ENCODE measurements at places on chromosomes 7 and 10.

DNA sequence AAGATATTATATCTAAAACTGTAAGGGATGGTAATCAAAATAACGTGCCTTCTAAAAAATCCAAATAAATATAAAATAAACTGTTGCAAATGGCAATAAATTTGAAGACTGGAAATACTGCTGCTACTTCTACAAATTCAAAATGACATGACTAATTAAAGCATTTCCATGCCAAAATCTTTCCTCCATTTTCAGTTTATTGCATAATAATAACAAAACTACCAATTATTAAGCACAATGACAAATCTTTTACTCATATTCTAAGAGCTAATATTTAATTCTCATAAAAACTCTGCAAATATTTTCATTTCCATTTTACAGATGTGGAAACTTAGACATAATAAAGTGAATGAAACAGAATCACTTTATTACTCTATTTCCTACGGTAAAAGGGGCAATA, 38.8 kb upstream of the NEBL start:
- DNase-seq, result no peak

DNA sequence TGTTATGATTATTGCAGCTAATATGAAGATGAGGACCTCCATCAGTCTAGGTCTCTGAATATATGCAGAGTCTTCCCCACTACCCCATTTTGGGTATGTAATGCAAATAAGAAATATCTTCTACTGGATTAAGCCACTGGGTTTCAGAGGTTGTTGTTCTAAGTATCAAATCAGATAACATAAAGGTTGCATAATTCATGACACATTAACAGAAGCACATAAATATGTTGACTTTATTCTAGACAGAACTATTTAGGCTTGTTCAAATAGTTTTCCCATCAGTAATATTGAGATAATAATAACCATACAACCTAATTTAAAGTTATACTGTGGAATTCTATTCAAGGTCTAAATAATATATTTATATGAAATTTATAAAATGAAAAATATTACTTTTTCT, 157.1 kb downstream of the ETV1 start:
- DNase-seq, result no peak

- no peak for DNase-seq
Measured at GRCh38 chr7:26525398-26526264, 234.0 kb downstream of the SNX10 start.

GRCh38 chr7:98964596-98964995, 86.3 kb downstream of the TRRAP start:
- DNase-seq, result no peak
